Tibial nerve (tissue), 4 donors: ENCODE measurements at places on chromosomes 12 and 14. TPM values are rescaled to one million over a fixed set of nuclear protein-coding genes. Genes with fewer than 3 reads are reported as not detected.

The IRAK3 gene
- 31.6 TPM for total RNA-seq

The ANKS1B gene
- total RNA-seq: 37.7 TPM

The CELA1 gene
- total RNA-seq: not detected

The SLC48A1 gene
- total RNA-seq: 35.2 TPM

The CYP27B1 gene
- not detected for total RNA-seq

The KRT83 gene
- not detected for total RNA-seq

The RIMBP2 gene
- 1.4 TPM for total RNA-seq

GRCh38 chr14:59190372-59190771 lies 1.9 kb downstream of the DAAM1 start:
- no peak overlapping the region for H3K27ac ChIP-seq
- peaks cover 9% of the 10 kb centered on the region for H3K4me1 ChIP-seq
- no peaks in the 10 kb centered on the region for H3K36me3 ChIP-seq
- H3K27me3 ChIP-seq: no peaks in the 10 kb centered on the region
- DNase-seq: no peak

DNA sequence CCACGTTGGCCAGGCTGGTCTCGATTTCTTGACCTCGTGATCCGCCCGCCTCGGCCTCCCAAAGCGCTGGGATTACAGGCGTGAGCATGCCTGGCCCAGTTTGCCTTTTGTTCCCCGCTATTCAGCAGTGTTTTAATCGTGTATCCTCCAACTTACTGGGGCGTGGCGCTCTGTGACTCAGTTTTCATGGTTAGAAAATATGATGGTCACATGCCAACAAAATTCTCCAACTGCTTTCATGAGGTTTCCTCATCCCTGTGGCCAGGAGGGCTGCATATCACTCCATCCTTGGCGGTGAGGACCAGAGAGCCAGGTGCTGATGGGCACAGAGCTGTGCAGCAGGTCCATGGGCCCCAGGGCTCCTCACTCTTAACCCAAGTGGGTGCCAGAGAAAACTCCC lies 33.0 kb upstream of the PRMT8 start:
- H3K4me1 ChIP-seq: no peaks in the 10 kb centered on the region
- no peaks in the 10 kb centered on the region for H3K27me3 ChIP-seq
- no peak overlapping the region for H3K27ac ChIP-seq
- no peaks in the 10 kb centered on the region for H3K36me3 ChIP-seq
- H3K4me3 ChIP-seq: no peak overlapping the region

GRCh38 chr14:104014764-104015163 lies 70.7 kb upstream of the ASPG start:
- H3K27me3 ChIP-seq: no peaks in the 10 kb centered on the region
- no peak overlapping the region for H3K27ac ChIP-seq
- no peak for DNase-seq
- H3K4me1 ChIP-seq: no peaks in the 10 kb centered on the region

GRCh38 chr14:31855262-31855661 lies 221.8 kb upstream of the ARHGAP5 start:
- no peaks in the 10 kb centered on the region for H3K4me1 ChIP-seq
- DNase-seq: no peak
- H3K27ac ChIP-seq: no peak overlapping the region
- H3K36me3 ChIP-seq: no peaks in the 10 kb centered on the region
- no peak overlapping the region for H3K4me3 ChIP-seq

DNA sequence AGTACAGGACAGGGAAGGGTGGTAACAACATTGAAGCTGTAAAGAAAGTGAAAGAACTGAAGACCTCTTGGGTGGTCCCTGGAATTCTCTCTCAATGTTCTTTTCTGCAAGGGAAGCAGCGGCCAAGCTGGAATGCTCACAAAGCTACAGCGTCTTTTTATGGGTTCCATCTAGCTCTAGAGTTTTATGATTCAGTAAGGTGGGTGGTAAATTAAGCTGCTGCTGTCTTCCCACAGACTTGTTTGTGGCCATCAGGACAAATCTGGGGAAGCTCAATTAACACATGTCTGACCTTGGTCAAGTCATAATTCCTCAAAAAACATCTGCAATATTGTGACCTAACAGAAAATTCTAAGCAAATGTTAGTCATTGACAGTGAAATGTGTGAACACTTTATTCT lies 139.1 kb downstream of the MED13L start:
- no peaks in the 10 kb centered on the region for H3K36me3 ChIP-seq
- H3K4me3 ChIP-seq: no peak overlapping the region
- H3K27ac ChIP-seq: peak overlapping the region; percentile 47
- H3K4me1 ChIP-seq: peaks cover 49% of the 10 kb centered on the region
- DNase-seq: no peak
- no peaks in the 10 kb centered on the region for H3K27me3 ChIP-seq

DNA sequence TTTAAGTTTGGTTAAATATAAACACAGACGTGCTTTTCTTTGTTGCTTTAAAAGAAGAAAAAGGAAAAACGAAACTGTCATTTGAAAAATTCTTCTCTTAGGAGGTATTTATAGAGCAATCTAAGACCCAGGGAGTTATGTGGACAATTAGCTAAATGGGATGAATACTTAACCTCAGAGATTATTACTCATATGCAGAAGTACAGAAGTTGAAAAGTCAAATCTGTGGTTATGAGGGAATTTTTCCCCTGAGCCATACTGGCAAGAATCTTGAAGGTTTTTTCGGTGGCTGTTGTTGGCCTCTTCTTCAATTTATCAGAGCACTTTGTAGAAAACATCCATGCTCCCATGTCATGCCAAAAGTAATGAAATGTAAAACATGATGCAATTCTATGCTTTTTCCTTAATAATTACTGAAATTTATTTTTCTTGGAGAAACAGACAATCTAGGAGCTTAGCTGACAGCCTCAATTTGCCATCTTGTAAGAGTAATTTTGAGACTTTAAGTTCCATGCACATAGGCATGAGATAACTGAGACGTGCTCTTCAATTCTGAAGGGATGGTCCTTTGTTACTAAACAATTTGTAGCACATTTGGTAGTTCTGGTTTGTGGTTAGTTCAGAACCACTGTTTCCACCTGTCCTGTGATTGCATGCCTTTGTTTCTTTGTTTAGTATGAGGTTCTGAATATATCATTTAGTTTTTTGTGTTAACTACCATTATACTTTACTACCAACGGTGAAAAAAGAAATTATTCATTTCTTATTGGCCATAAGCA lies 126.6 kb downstream of the BCAT1 start:
- no peaks in the 10 kb centered on the region for H3K36me3 ChIP-seq
- no peak overlapping the region for H3K4me3 ChIP-seq
- no peak for DNase-seq

GRCh38 chr12:109544955-109545531 lies 28.3 kb downstream of the MMAB start:
- H3K27ac ChIP-seq: no peak overlapping the region
- H3K27me3 ChIP-seq: no peaks in the 10 kb centered on the region
- peaks cover 27% of the 10 kb centered on the region for H3K36me3 ChIP-seq
- no peaks in the 10 kb centered on the region for H3K4me1 ChIP-seq
- H3K4me3 ChIP-seq: no peak overlapping the region

DNA sequence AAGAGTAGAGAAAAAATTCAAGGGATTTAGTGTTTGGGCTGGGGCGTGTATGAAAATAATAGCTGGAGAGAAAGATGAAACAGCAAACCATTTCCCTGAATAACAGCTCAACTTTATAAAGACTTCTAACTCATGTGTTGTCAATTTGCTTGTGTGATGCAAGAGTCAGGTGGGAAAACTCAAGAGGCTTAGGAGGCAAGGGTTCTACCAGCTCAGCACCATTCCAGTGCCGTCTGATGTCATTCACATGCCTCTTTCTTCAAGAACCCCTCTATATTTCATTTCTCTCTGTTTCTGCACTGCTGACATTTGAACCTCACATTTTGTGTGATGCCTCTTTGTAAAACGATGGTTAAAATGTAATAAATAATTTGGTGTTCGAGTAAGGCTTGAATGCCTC lies 192.2 kb downstream of the PRKD1 start:
- no peak for DNase-seq
- H3K27me3 ChIP-seq: no peaks in the 10 kb centered on the region
- no peaks in the 10 kb centered on the region for H3K4me1 ChIP-seq
- no peak overlapping the region for H3K27ac ChIP-seq
- no peaks in the 10 kb centered on the region for H3K36me3 ChIP-seq
- no peak overlapping the region for H3K4me3 ChIP-seq

DNA sequence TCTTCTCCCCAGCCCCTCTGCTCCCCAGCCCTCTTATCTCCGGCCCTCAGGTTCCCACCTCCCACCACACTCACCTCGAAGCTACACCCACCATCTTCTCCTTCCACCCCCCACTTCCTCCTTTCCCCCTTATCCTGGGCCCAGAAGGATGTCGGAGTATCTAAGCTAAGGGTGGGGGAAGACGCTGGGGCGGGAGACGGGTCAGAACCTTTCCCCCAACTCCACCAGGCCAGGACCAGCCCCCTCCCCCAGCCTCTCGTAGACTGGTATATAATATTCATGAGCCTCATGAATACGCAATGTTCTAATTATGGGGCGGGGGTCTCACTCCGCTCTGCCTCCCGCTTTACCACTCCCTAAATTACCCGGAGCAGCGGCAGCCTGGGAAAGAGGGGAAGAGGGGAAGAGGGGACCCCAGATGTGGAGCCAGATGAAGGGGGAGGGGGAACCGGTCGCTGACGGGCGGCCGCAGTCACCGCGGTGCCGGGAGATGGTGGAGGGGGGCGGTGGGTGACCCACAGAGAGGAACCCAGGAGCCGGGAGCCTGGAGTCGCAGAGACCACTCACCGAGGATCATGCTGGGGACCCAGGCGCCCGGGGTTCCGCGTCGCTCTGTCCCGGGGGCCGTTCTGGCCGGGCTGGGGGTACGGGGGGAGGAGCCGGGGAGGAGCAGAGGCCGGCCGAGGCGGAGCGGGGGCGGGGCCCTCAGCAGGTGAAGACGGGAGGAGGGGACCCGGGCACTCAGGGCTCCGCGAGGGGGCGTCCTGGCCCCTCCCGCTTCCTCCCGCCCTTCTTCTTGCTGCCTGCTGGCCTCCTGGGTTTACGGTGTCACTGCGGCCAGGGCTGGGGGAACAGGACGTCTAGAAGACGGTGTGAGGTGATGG lies 6.4 kb upstream of the ZNF385A start:
- no peak overlapping the region for H3K27ac ChIP-seq
- no peak for DNase-seq
- peak overlapping the region; percentile 48 for H3K4me3 ChIP-seq
- H3K4me1 ChIP-seq: peaks cover 5% of the 10 kb centered on the region

- H3K27me3 ChIP-seq: no peaks in the 10 kb centered on the region
- no peak for DNase-seq
- H3K4me3 ChIP-seq: no peak overlapping the region
Measured at GRCh38 chr12:109273354-109273753, 35.7 kb downstream of the FOXN4 start.

DNA sequence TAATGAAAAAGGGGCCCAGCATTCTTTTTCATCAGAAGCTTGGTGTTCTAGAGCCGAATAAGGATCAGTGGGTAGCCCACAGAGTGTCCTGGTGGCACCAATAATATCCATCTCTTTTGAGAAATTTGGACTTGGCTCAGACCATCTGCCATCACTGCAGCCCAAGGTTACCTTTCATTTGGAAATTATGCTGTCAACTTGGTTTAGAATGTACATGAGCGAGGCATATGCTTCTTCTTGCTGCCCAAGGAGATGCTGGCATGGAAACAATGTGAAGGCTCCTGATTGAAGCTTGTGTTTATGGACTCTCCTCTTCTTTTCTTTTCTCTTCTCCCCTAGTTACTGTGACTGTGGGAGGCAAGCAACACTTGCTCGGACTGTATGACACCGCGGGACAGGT lies 50.0 kb downstream of the GPHB5 start:
- H3K27me3 ChIP-seq: no peaks in the 10 kb centered on the region
- H3K36me3 ChIP-seq: no peaks in the 10 kb centered on the region
- no peak overlapping the region for H3K4me3 ChIP-seq

GRCh38 chr12:127445581-127446139 lies 821.3 kb upstream of the TMEM132C start:
- H3K4me1 ChIP-seq: no peaks in the 10 kb centered on the region
- H3K27ac ChIP-seq: no peak overlapping the region
- no peaks in the 10 kb centered on the region for H3K27me3 ChIP-seq
- H3K36me3 ChIP-seq: no peaks in the 10 kb centered on the region

DNA sequence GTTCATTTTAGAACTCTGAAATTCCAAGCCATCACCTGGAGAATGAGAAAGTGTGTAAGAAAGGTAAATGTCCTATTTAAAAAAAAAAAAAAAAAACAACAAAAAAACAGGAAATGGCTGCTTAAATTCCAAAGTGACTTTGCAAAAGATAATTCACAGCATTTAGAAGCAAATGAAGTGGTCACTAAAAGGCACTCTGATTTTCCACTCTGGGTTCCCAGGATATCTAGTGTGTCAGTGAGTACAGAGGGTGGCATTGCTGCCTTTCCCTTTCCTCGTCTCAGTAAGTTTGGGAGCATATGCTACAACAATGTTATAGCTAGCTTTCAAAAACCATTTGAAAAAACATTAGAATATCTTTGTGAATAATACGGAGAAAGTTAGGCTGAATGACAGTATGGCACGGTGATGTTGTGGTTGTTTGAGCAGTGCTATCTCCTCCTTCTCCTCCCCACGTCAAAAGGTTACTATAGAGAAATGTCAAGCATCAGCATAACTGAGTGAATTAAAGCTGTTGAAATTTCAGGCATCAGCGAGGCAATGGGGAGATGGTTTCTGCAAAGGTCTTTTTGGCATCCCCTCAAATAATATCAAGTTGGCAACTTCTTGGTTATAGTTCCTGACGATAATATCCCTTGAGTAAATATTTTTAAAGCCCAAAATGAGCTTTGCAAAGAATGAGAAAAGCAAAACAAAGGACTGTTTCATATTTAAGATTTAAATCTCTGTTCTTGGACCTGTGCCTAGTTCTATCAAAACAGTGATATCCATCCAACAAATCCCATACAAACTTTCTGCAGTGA lies 164.5 kb upstream of the E2F7 start:
- H3K4me3 ChIP-seq: no peak overlapping the region
- no peaks in the 10 kb centered on the region for H3K36me3 ChIP-seq
- no peak overlapping the region for H3K27ac ChIP-seq
- H3K4me1 ChIP-seq: peaks cover 19% of the 10 kb centered on the region

DNA sequence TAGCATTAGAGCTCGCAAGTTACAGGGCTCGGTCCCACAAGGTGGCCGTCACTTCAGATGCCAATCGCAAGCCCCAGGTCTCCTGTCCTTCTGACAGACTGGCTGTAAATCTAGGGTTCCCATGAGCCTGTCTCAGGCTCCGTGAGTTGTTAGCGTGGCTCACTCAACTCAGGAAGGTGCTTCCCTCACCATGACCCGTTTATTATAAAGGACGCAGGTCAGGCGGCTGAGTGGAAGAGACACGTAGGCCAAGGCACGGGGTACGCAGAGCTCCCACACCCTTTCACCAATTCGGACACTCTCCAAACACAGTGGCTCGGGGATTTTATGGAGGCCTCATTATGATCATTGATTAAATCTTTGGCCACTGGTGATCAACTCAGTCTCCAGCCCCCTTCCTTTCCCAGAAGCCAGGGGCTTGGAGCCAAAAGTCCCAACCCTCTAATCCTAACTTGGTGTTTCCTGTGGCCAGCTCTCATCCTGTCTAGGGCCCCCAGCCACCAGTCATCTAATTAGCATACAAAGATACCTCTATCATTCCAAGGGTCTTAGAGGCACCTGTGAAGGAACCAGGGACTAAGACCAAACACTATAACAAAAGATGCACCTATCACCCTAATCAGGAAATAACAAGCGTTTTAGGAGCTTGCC lies 25.8 kb upstream of the LRTM2 start:
- no peak for DNase-seq
- H3K27me3 ChIP-seq: no peaks in the 10 kb centered on the region
- peak overlapping the region; percentile 94 for H3K27ac ChIP-seq
- H3K4me3 ChIP-seq: no peak overlapping the region
